ENCODE measurements at places on chromosomes 16 and 17. TPM values are rescaled to one million over a fixed set of nuclear protein-coding genes. Genes with fewer than 3 reads are reported as not detected.
A peak's percentile ranks its signal among the peaks of the same experiment; 100 is the strongest.

GRCh38 chr17:82105882-82106687 is 8.0 kb upstream of the FASN start:
- peak; percentile 74 for DNase-seq

DNA sequence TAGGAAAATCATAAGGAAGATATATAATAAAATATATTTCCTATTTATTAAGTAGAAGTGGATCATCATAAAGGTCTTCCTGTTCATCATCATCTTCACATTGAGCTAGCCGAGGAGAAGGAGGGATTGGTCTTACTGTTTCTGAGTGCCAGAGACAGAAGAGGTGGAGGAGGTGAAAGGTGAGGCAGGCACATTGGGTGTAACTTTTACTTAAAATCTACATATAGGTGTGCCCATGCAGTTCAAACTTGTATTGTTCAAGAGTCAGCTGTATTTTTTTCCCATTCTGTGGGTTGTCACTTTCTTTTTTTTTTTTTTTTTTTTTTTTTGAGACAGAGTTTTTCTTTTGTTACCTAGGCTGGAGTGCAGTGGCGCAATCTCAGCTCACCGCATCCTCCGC is 34.9 kb downstream of the NSRP1 start:
- DNase-seq: no peak

- no peak for DNase-seq
These were observed 20.7 kb downstream of the TXNDC11 start for GRCh38 chr16:11721781-11722467.

GRCh38 chr17:72515291-72516065 is 394.7 kb downstream of the SOX9 start:
- no peak for DNase-seq

GRCh38 chr17:46877466-46877865 is 26.1 kb downstream of the WNT9B start:
- DNase-seq: peak; percentile 69

DNA sequence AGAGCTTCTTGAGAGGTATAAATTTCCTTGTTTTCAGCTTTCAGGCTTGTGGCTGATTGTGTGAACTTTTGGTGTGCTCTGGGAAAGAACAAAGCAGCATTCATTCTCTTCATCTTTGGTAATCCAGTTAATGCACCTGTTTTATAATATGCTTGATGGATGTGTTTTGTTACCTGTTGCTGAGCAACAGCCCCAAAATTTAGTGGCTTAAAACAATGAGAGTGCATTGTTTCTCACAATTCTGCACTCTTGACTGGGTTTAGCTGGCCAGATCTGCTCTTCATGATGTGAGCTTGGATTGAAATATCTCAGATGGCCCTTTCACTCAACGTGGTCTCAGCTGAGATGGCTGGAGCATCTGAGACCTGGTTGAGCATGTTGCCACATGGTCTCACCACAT is 58.7 kb upstream of the NOL11 start:
- no peak for DNase-seq

GRCh38 chr17:573036-573435 is 141.6 kb downstream of the VPS53 start:
- no peak for DNase-seq

GRCh38 chr17:51595826-51596398 is 335.6 kb downstream of the UTP18 start:
- no peak for DNase-seq

DNA sequence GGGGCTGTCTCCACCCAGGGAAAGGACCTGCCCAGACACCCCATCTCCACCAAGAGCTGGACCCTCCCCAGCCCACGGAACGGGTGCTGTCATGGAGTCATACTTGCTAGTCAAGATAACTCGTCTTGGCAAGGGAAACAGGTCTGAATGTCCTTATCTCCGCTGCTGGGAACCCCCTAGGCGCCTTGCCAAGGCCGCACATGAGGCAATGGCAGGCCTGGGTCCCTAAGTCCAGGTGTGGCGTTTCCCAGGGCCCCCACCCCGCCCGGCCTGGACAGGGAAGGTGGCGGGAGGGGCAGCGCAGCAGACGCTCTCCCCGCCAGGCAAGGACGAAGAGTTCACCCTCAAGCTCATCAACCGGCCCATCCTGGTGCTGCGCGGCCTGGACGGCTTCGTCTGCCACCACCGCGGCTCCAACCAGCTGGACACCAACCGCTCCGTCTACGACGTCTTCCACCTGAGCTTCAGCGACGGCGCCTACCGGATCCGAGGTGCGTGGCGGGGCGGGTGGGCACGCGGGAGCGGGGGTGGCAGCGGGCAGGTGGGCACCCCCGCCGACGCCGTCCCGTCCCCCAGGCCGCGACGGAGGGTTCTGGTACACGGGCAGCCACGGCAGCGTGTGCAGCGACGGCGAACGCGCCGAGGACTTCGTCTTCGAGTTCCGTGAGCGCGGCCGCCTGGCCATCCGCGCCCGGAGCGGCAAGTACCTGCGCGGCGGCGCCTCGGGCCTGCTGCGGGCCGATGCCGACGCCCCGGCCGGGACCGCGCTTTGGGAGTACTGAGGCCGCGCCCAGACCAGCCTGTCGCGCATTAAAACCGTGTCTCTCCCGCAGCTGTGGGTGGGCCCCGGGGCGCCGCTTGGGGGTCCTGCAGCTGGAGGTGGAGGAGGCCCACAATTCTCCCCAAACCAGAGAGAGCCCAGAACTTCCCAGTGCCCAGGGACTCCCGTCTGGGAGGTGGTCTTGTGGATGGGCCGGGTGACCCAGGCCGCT is 8.4 kb downstream of the FSCN2 start:
- DNase-seq: no peak

DNA sequence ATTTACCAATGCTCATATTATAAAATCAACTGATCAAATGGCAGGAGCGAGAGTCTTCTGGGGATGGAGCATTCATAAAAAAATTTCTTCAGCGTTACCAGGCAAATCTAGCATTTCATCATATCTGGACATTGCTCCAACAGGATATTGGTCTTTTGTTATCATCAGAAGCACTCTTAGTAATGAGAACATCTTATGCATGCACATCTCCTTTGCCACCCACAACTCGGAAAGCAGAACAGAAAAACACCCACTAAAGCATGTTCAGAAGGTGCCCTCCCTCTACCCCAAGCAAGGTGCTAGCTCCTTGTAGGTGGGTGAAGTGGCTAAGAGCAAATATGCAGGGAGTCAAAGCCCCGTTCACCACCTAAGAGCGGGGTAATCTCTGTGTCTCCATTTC is 18.9 kb downstream of the ARHGAP17 start:
- DNase-seq: no peak

DNA sequence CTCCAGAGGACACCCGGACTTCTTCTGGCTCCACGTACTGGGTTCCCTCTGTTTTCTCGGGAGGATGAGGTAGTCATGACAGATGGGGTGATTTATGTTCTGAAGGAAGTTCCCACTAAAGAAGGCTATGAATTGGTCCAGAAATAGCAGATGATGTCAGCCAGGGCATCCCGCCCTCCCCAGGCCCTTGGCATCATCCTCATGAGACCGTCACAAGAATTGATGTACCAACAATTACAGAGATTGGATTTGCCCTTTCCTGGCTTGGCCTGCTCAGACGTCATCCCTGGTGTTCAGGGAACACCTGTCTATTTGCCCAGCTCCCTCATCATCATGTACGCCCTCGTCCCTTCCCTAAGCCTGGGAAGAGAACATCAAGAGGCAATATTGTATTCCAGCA is 102.8 kb upstream of the CCL1 start:
- DNase-seq: no peak

GRCh38 chr17:63275318-63275970 is 170.7 kb downstream of the CYB561 start:
- no peak for DNase-seq

- no peak for DNase-seq
These were observed 123.2 kb downstream of the PITPNC1 start for GRCh38 chr17:67500261-67500660.

KRTAP3-1 gene
- total RNA-seq: not detected

ADORA2B gene
- total RNA-seq: 0.46 TPM

GPR179 gene
- 0.16 TPM for total RNA-seq

Measured in Right ventricle myocardium superior (tissue), 1 donor.